ENCODE measurements at places on chromosomes 1 and 21.

DNA sequence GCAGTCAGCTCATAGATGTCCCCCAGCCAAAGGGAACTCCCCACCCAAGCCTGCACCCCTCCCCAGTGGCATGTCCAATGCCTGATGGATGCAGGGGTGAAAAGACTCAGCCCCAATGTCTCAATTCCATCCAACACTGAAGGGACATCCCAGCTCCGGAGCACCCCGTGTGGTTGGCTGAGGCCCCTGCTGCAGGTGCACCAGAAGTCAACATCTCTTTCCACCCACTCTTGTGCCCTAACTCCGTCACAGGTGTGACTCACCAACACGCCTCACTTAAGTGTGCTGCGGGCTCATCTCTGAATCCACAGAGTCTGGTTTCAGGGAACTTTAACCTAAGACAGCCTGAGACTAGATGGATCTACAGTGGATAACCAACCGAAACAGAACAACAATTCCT is 40.9 kb upstream of the ZBTB18 start:
- peak; percentile 16 for DNase-seq

DNA sequence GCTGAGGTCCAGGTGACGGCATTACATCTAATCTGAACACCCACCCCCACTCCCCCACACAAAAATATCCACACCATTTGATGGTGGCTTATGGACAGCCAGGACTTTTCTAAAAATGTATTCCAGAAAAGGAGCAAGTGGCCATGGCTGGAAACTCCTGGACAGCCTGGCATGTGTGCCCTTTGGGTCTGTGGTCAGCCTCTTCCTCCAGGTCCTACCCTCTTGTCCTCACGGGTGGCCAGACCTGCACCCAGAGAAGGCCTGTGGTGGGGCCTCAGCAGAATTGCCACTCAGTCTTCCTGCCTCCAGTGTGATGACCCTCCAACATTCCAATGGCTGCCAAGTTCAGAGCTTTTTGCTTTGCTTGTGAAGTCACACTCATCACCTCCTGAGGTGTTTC is 600.6 kb downstream of the AJAP1 start:
- no peak for DNase-seq

GRCh38 chr1:113763661-113764060 is 4.4 kb upstream of the PHTF1 start:
- no peak for DNase-seq

GRCh38 chr1:41319807-41320711 is 41.2 kb upstream of the FOXO6 start:
- DNase-seq, result no peak

DNA sequence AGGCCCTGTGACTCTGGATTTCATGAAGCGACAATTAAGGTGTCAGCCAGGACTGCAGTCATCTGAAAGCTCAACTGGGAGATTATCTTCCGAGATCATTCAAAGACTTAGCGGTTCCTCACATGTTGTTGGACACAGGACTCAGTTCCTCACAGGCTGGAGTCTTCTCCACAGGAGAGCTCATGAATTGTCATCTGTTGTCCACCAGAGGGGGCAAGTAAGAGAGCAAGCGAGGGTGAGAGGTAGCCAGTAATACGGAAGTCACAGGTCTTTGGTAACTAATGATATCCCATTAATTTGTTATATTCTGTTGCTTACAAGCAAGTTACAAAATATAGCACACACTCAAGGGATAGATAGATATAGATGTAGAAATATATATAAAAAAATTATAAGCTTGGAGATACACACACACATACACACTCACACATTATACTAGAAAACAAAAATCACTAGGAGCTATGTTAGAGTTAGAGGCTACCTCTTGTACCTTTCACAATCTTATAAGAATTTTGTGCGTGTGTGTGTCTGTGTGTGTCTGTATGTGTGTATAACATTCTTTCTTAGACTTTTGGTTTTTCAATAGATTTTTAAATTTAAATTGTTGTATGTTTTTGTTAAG is 1695.3 kb downstream of the BRINP3 start:
- peak; percentile 49 for DNase-seq

Data from suppressor macrophage treated with lipopolysaccharide for 4 hours (primary cell).